ENCODE measurements at places on chromosomes 3 and 15.

DNA sequence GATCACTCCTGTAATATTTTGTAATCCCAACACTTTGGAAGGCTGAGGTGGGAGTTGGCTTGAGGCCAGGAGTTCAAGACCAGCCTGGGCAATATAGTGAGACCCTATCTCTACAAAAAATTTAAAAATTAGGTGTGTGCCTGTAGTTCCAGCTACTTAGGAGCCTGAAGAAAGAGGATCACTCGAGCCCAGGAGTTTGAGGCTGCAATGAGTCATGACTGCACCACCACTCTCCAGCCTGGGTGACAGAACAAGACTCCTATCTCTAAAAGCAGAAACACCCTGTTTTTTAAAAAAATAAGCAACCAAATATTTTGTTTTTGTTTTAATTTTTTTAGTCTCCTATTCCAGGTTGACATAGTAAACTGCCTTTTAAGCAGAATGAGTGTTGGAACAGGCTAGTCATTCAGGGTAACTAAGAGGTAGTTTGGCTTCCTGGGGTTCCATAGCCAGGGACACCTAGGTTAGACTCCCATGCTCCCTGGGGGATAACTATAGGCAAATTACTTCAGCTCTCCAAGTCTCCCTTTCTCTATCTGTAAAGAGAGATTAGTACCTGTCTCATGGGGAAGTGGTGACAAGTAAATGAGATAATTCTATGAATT is 114.6 kb upstream of the C15orf61 start:
- DNase-seq, result no peak

- no peak for DNase-seq
Observed at GRCh38 chr3:177733233-177733632, 536.0 kb upstream of the TBL1XR1 start.

DNA sequence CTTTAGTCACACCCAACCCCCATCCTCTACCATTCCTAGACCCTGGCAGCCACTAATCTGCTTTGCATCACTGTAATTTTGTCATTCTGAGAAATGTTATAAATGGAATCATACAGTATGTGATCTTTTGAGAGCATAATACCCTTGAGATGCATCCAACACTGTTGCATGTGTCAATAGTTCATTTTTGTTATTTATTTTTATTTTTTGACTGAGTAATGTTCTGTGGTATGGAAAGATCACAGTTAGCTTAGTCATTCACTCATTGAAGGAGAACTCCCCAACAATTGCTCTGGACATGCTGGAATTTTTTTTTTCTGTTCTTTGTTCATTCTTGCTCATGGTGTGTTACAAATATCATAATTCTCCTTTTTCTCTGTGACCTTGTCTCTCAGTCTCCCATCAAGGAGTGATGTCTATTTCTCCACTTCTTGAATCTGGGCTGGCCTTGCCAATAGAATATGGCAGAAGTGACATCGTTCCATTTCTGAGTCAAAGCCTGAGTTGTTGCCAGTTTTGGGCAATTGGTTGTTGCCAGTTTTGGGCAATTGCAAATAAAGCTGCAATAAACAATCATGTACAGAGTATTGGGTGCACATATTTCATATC is 6.8 kb upstream of the ADPGK start:
- no peak for DNase-seq

- no peak for DNase-seq
Observed at GRCh38 chr15:32853592-32853991, 135.8 kb downstream of the GREM1 start.

- no peak for DNase-seq
Observed at GRCh38 chr3:128339491-128340012, 127.1 kb downstream of the DNAJB8 start.

GRCh38 chr15:76168237-76168984 is 108.6 kb downstream of the TMEM266 start:
- no peak for DNase-seq

DNA sequence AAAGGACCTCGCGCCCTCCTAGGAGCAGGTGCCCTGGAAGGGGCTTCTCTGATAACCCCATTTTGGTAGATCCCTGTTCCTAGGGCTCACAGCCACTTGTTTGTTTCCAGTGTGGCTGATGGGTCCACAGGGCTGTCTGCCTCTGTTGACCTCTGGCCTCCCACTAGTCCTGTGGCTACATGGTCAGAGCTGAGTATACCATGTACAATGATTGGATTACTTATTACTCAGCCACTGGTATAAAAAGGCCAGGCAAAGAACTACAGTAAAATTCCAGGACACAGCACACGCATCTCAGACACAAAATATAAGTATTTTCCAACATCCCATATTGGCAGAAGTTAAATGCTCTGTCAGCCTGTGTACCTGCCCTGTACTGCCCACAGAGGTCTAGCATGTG is 277.3 kb downstream of the GABRG3 start:
- DNase-seq, result no peak

- DNase-seq, result no peak
Observed at GRCh38 chr15:57751177-57751800, 44.8 kb downstream of the POLR2M start.

DNA sequence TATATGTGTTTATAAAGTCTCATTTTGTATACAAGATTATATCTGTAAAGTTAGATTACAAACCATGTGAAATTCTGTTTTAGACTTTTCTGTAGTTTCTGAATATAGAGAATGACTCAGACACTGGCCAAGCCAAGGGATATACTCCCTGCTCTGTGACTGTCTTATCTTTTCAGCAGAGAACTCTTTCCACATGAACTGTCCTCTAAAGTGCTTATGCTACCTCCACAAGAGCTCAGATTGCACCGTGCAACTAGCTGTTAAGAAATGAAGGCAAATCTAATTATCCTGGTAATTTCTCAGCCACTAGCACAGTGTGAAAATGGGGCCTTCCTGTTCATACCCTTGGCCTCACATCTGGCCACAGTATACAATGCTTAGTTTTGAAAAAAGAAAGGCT is 44.3 kb upstream of the CPNE4 start:
- DNase-seq, result no peak

- peak; percentile 94 for DNase-seq
Observed at GRCh38 chr3:177359593-177360357, 162.5 kb upstream of the TBL1XR1 start.

- no peak for DNase-seq
Observed at GRCh38 chr3:134376385-134376765, 2.1 kb upstream of the AMOTL2 start.

DNA sequence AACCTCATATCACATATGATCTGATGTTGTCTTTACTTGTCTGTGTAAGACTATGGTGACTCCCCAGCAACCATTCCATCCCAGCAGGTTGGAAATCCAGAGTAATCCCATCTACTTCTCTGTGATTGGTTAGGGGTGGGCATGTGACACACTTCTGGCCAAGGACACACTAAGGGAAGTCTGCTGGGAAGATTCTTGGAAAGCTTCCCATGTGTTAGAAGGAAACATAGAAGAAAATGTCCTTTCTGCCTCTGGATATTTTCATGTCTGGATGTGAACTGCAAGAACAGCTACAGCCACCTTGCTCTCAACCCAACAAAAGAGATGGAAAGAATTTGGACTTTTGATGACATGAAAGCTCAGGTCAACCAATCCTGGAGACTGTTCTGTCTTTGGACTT is 2.6 kb upstream of the UBE2Q2 start:
- no peak for DNase-seq

DNA sequence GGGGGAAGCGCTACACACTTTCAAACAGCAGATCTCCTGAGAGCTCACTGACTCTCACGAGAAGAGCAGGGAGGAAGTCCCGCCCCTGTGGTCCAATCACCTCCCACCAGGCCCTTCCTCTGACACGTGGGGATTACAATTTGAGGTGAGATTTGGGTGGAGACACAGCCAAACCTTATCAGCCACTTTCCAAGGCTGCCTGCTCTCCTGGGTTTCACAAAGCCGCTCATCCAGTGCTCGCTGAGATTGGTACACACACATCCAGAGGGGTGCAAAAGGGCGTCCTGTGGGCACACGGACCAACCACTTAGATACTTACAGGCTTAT is 23.1 kb downstream of the XXYLT1 start:
- DNase-seq, result no peak

GRCh38 chr3:143884861-143885260 is 36.6 kb upstream of the SLC9A9 start:
- DNase-seq, result no peak

GRCh38 chr3:106755336-106755735 is 621.9 kb upstream of the CCDC54 start:
- DNase-seq, result no peak

DNA sequence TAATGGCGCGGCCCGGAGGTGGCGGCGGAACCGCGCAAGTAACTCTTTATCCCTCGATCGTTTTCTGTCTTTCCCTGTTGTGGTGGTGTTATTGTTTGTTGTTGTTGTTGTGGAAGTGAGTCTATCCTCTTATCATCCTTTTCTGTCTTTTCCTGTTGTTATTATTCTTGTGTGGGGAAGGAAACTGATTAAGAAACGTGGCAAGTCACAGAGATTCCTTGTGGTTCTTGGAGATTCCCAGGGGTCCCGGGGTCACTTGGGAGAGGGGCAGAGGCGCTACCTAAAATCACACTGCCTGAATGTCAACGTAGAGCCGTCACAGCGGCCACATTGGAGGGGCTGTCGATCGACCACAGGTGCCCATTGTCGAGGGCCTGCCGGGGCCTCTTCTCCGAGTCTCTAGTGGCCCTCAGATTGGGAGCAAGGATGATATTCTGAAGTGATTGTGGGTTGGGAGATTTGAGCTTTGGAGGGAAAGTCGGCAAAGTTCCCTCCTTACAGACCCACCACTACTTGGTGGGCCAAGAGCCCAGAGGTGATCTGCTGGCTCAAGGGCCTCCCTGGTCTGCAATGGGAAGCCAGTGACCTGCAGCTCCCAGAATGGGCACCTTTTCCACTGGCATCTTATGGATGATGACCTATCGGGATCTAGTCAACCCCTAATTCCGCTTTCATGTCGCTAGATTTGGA is 790 bp downstream of the PARP14 start:
- DNase-seq, result no peak

- no peak for DNase-seq
Observed at GRCh38 chr3:129504471-129505100, 23.9 kb upstream of the RHO start.

- no peak for DNase-seq
Observed at GRCh38 chr3:126952261-126952982, 30.5 kb upstream of the PLXNA1 start.

- no peak for DNase-seq
Observed at GRCh38 chr3:114319453-114319852, 25.6 kb downstream of the TIGIT start.

DNA sequence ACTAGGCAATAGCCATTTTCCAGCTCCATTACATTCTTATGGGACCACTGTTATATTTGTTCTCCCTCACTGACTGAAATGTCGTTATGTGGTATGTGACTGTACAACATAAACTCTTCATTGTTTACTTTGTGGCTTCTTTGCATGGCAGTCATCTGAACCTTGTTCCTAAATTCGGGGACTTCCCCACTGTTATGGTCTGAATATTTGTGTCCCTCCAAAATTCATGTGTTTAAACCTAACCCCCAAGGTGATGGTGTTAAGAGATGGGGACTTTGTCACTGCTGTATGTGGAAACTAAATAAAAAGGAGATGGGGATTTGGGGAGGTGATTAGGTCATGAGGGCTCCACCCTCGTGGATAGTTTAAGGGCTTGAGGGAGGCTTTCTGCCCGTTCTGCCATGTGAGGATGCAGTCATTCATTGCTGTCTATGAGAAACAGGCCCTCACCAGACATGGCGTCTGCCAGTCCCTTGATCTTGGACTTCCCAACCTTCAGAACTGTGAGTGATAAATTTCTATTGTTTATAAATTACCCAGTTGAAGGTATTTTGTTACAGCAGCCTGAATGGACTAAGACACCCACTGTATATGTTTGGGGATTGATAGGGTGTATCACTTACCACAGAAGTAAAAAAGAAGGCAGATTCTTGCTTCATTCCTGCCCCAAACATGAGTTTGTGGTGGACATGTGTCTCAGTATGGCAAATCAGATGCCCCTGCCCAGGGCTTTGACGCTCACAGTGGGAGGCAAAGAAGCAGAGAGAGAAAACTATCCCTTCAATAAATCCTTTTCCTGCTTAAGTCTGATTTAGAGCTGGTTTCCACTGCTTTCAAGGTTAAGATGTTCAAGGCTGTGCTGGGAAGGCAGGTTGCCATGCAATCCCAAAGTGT is 138.0 kb upstream of the UBE2E1 start:
- no peak for DNase-seq

- no peak for DNase-seq
Observed at GRCh38 chr3:122233101-122233952, 49.9 kb downstream of the CASR start.

DNA sequence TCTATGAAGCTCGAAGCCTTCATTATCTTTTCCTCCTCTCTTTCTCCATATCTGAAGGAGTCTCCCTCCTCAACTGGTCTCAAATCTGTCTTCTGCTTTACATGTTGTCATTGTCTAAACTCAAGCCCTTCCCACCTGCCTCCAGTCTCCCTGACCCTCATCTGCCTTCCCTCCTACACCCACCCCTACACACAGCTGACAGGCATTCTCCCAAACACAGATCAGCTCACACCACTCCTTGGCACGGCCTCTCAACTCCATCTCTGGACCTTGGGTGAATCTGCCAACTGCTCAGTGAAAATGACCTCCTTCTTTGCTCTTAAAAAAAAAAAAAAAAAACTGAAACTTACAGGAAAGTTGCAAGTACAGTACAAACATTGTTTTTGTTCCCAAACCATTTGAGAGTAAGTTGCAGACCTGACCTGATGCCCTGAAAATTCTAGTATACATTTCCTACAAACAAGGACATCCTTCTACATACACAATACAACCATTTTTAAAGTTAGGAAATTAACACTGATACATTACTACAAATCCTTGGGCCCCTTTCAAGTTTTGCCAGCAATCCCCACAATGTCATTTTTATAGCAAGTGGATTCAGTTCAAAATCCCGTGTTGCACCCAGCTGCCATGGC is 49.4 kb upstream of the UBE2E1 start:
- DNase-seq, result no peak

DNA sequence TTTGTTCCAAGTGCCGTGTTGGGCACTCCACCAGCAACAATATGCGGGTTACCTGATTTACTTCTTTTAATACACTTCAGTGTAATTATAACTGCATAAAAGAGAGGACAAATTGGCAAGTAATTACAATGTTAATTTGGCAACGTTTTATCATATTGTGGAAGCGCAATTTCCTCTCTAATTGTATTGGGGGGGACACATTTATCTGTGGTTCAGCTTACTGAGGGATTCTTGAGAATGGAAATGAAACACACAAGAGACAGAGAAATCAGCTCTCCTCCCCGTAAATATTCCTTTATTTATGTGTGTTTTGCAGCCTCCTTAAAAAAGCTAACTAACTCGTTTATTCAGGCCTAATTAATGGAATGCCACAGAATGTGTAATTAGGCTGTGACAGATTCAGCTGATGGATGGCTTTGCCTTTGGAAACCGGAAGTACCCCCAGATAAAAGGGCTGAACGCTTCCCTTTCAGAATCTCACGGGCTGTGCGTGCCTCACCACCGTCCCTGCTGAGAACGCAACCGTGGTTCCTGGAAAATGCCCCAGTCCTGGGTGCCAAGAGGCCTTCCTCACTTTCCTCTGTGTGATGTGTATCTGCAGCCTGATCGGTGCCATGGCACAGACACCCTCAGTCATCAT is 247.1 kb upstream of the ST8SIA2 start:
- no peak for DNase-seq

GRCh38 chr15:65789105-65789504 is 3.0 kb downstream of the DENND4A start:
- no peak for DNase-seq

All from stimulated activated CD8-positive, alpha-beta memory T cell treated with anti-CD3 and anti-CD28 coated beads, Interleukin-7, amount 100 ng/mL, for 1 hour (primary cell).